Fibroblast of mammary gland (primary cell): ENCODE measurements at places on chromosomes 1 and 21.
A peak's percentile ranks its signal among the peaks of the same experiment; 100 is the strongest.

- no peak for DNase-seq
Observed at GRCh38 chr21:43731476-43731875, 12.5 kb downstream of the PDXK start.

DNA sequence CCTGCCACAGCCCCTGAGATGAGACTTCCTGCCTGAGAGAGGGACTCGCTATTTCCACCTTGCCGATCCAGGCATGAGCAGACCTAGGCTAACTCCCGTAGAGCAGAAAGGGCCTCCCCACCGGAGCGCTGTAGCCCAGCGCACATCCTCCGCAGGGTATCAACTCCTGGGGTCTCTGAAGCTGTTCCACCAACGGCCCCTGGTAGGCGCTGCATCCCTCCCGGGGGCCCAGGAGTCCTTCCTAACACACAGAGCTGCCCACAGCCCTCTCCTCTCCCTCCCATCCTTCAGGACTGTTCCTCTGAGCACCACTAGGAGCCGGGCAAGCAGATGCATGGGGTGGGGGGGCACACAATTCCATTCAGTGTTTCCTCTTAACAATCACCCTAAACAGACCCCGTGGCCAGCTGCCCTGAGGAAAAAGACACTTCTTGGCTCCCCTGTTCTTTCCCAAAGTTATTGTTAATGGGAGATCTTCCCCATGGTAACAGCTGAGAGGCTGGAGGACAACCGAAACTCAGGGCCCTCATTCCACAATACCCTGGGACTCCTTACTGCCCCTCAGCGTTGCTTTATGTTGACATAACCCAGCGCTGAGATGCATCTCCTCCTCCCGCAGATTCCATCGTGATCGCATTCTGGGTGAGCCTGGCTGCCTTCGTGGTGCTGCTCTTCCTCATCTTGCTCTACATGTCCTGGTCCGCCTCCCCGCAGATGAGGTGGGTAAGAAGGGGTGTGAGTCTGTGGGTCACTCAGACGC is 7.5 kb downstream of the MRAP start:
- no peak for DNase-seq

DNA sequence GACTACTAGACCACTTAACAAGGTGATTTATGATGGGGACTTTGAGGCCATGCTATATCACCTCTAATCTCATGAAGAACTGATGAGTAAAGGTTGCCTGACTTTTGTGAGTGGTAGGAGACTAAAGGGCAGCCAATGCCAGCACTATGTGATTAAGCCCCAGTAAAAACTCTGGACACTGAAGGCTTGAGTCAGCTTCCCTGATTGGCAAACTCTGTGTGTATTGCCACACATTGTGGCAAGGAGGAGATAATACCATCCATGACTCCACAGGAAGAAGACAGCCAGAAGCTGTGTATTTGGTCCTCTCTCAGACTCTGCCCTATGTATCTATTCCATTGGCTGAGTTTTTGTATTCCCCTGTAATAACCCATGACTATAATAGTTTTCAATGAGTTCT is 413.3 kb upstream of the ZRANB2 start:
- peak; percentile 53 for DNase-seq

GRCh38 chr1:21212126-21212525 is 35.4 kb upstream of the EIF4G3 start:
- no peak for DNase-seq
